T-helper 1 cell treated with Interleukin-12 subunit alpha and Interleukin-12 subunit beta and Interleukin-4 antibody, amounts not matched to agents 30 ng/mL and 1 ng/mL, for 36 hours (primary cell): ENCODE measurements at places on chromosomes 2 and 18. TPM values are rescaled to one million over a fixed set of nuclear protein-coding genes. Genes with fewer than 3 reads are reported as not detected.

Gene ADCYAP1
- not detected in 2 replicates for total RNA-seq

Gene ANKRD30B
- not detected in 2 replicates for total RNA-seq

Gene RESP18
- not detected in 2 replicates for total RNA-seq

Gene CHST10
- 4.2 TPM in 2 replicates for total RNA-seq

Gene SDC1
- total RNA-seq = 0.22 TPM in 1 of 2 replicates, not detected in the other

Gene ALPG
- total RNA-seq = not detected in 2 replicates

Gene IL37
- 0.39 and 0.46 TPM in 2 replicates for total RNA-seq

Gene RTTN
- 23.2 and 26.4 TPM in 2 replicates for total RNA-seq

Gene IL36A
- 0.32 and 0.49 TPM in 2 replicates for total RNA-seq

Gene SCN3A
- total RNA-seq = 0.02 TPM in 1 of 2 replicates, not detected in the other

Gene LBH
- total RNA-seq = 134 and 135 TPM in 2 replicates
